ENCODE measurements at places on chromosomes 16 and 17. TPM values are rescaled to one million over a fixed set of nuclear protein-coding genes. Genes with fewer than 3 reads are reported as not detected.
A peak's percentile ranks its signal among the peaks of the same experiment; 100 is the strongest.

UTP4 gene
- total RNA-seq = 27.7 TPM

DNA sequence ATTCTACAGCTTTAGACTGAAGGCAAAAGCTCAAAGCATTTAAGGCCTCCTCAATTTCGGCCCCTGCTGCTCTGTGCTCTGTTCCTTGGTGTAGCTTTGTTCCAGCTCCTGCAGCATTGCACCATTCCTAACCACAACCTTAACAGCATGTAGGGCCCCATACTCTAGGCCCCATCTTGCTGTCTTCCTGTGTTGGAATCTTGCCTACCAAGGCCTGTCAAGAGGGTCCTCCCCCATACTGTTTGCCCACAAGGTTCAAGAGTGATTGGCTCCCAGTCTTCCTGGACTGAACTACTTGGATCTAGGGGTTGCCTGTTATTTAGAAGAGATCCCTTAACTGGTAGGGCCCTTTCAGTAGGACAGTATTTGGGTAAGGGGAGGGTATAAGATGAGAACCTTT, 26.8 kb downstream of the TRPV2 start:
- no peak for DNase-seq

DNA sequence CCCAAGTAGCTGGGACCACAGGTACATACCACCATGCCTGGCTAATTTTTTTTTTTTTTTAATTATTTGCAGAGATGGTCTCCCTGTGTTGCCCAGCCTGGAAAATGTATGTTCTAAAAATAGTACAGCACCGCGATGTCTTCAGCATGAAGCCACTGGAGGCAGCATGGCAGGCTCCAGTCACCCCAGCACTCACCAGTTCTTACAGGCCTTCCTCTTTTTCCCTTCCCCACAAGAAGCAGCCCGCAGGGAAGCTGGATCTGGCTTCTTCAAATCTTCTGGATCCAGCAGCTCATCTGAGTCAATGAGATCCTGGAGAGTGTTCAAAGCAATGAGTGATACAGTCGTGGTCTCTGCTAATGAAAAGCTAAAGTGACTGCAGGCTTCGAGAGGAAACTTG, 16.2 kb downstream of the CIAPIN1 start:
- no peak for DNase-seq

SEZ6L2 gene
- 59.0 TPM for total RNA-seq

DNA sequence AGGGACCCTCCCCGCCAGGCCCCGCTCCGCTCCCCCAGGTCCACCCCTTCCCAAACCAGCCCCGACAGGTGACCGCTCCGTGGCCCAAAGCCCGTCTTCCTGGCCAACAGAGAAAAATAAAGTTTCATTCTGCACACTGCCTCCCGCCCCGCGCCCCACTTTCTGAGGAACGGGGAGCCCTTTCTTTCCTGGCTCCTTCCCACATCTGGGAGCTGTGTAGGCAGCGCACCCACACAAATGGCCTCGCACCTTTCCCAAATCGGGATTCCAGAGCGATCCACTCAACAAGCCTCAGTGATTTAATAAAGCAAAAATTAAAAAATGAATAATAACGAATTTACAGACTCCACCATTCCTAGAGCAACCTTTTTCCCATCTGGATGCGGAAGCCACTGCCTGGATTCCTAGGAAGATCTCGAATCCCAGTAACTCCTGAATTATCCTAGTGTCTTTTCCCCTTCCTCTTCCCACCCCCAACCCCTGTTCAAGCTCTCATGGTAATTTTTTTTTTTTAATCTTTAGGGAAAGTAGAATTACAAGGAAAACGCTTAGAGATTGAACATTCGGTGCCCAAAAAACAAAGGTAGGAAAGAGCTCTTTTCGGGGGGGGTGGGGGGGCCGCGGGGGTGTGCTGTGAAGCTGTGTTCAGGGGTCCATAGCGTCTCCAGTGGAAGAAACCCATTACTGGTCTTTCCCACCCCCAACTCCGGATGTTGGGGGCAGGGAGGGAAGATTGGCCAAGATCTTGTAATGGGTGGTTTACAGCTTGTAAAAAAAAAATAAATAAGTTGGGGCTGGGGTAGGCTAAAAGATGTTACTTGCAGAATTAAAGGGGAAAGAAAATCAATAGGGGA, 1.6 kb downstream of the IGF2BP1 start:
- DNase-seq = no peak

TMEM235 gene
- total RNA-seq = not detected

ADGRG1 gene
- 0.38 TPM for total RNA-seq

DNA sequence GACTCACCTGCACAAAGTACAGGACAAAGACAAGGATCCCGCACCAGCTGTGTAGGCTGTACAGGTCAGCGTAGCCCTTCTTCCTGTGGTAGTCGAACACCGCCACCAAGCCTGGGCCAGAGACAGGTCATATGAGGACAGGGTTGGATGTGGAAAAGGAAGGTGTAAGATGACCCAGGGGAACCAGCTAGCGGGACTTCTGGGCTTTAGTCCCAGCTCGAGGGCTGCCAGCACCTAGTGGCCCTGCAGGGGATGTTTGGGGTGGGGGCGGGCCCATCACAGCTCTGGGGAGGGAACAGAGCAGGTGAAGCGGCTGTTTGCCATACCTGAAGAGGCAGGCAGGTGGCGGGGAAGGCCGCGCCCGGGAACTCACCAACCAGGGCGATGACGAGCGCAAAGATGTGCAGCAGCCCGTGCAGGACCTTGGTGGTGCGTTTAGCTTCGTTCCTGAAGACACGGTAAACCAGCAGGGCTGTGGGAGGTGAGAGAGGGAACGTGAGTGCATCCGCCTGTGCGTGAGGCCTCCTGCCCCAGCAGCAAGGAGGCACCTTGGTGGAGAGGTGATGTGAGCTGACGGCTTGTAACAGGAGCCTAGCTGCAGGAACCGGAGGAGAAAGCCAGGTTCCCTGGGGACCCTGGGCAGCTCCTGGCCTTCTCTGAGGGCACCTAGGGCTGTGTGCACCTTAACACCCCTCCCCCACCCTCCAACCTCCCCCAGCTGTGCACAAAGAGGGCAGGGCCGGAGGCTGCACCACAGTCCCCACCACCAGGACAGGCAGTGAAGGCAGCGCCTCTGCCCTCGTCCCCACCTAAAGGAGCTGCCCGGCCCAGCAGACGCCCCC, 10.2 kb downstream of the CYB561 start:
- peak; percentile 94 for DNase-seq

GRCh38 chr17:66192378-66192687, 400 bp upstream of the CEP112 start:
- DNase-seq = no peak

GRCh38 chr17:55693254-55694216, 29.1 kb downstream of the TMEM100 start:
- no peak for DNase-seq

DNA sequence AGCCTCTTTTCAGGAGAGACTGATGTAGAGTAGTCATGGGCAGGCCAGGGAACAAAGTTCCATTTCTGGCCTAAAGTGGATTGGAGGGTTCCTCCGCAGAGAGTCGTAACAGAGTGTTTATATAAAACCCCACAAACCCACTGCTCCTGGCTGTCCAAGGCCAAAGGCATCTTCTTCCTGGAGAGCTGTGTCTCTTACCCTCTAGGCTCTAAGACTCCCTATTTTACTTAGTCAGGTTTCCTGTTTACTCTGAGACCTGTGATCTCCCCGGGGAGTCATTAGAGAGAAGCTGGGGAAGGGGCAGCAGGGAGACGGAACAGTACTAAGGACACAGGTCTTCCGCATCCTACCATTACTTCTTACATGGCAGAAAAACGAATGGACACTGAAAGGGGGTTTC, 69.5 kb downstream of the HIC1 start:
- peak; percentile 52 for DNase-seq

GRCh38 chr17:7017827-7018200, 5.0 kb upstream of the BCL6B start:
- DNase-seq = no peak

- DNase-seq = peak; percentile 10
These were observed 17.8 kb upstream of the NAGLU start for GRCh38 chr17:42518046-42518754.

GRCh38 chr16:86994651-86995171, 322.5 kb downstream of the C16orf95 start:
- no peak for DNase-seq

TNRC6C gene
- 9.3 TPM for total RNA-seq

DNA sequence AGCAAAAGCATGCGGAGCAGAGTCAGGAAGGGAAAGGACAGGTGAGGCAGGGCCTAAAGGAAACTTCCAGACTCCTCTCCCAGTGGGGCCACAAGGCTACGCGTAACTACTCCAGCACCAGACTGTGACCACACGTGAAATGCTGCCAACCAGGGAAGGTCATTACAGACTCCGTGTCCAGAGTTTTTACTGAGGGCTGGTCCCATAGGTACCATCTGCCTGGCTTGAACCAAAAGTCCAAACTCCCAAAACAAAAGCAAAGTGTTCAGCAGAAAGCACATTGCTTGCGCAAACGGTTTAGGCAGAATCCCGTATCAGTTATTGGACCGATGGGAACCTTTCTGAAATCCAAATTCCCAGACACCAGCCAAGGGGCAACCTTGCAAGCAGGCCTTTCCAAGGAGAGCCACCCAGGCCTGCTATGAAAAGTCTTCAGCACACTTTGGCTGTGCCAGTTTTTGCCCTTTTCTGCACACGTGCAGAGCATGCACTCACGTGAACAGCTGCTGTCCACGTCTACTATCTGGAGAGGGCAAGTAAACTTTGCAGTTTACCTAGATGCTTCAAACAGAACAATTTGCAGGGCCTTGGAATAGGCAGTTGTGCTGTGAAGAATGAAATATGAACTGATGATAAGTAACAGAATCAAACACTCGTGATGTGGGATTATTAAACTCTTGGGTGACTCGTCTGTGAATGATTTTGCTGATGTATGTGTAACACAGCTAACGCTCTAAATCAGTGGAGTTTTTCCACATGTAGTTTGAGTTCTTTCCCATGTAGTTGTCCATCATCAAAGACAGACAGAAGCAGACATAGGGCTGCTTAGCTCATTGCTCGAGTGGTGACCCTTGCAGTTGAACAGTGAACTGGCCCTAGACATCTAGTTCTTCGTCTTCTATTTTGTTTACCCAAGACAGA, 58.1 kb upstream of the CRISPLD2 start:
- no peak for DNase-seq

DNA sequence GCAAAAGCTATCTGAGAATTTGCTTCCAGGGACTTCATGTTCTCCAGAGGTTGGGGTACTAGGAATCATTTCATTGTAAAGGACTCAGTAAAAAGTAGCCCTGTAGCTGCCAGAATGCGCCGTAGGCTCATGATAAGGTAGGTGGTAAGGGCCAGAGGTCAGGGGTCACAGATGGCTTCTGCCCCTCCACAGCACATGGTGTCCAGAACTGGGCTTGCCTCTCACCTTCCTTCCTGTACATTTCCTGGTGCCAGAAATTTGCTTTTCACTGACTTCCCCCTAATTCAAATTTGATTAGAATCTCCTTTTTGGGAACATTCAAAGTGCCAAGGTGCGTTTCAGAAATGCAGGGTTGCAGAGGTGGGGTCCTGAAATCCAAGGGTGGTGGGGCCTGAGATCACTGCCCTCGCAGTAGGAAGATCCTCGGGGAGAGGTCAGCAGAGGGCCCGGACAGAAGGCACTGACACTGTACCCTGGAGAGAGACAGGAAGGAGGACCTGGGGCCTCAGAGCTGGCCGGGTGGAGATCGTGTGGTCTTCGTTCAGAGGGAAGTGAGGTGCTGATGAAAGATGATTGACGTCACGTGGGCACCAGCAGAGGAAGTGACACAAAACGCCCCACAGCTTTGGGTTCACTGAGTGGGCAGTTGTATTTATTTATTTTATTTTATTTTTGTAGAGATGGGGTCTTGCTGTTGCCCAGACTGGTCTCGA, 25.5 kb upstream of the METRNL start:
- DNase-seq = peak; percentile 26

DNA sequence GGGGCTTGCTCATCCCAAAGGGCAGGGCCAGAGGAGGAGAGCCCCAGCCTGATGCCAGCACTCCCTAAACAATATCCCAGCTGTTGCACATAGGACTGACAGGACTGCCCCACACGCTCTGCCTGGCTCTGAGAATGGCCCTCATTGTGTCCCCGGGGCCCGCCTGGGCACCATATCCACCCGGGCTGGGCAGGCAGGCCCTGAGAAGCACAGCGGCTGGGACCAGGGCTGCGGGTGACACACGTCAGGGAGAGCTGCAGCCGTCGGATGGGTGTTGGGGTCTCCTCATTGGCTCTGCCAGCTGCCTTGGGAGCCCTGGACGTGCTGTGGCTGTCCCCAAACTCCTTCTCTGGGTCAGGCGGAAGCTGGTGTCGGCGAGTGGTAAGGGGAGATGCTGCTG, 4.2 kb downstream of the BCAR1 start:
- no peak for DNase-seq

- DNase-seq = no peak
These were observed 113.9 kb upstream of the FOXF1 start for GRCh38 chr16:86396422-86396821.

TBC1D3L gene
- total RNA-seq = 3.3 TPM

DNA sequence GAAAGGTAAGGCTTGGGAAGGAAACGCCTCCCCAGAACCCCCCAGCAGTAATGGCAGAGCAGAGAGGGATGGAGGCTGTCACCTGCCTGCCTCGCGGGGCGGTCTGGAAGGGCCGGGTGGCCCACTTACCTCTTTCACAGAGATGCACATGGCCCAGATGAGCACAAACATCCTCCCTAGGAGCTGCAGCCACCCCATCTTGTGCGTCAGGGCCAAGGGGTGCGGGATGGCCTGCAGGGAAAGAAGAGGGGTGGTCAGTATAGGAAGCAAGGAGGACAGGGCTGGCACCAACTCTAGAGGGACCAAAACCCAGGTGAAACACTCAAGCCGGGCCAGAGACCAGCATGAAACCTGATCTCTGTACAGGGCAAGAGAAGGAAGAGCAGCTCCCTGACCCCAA, 29.7 kb downstream of the TRPV3 start:
- DNase-seq = no peak

DNA sequence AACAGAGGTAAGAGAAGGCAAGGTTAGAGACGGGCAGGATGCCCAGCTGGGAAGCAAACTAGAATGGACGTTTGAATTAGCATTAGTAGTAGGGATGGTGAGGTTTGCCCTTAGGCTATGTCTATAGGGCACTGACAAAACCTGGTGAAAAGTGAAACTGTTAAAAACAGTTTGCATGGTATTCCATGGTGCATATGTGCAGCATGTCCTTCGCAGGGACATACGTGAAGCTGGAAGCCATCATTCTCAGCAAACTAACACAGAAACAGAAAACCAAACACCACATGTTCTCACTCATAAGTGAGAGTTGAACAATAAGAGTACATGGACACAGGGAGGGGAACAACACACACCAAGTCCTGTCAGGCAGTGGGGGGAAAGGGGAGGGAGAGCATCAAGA, 25.8 kb downstream of the NACA2 start:
- no peak for DNase-seq
